ENCODE measurements at places on chromosomes 4 and X.
A peak's percentile ranks its signal among the peaks of the same experiment; 100 is the strongest.

GRCh38 chr4:99264927-99265326 is 25.9 kb downstream of the ADH1A start:
- DNase-seq = no peak

GRCh38 chr4:53720776-53721175 is 129.5 kb upstream of the LNX1 start:
- no peak for DNase-seq

DNA sequence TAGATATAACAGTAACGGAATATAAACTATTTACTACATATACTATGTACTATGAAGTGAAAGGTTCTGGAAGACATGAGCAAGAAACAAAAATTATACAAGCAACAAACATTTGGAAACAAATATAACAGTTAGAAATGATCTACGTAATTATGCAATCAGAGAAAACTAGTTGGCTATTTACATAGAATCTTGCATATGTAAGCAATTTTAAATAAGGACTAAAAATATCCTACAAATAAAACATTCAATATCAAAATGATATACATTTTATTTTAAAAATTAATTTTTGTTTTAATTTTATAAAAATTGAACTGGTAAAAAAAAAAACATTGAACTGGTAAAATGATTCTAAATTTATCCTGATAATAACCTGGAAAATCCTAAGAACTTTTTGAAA is 642.5 kb upstream of the PCDH10 start:
- no peak for DNase-seq

DNA sequence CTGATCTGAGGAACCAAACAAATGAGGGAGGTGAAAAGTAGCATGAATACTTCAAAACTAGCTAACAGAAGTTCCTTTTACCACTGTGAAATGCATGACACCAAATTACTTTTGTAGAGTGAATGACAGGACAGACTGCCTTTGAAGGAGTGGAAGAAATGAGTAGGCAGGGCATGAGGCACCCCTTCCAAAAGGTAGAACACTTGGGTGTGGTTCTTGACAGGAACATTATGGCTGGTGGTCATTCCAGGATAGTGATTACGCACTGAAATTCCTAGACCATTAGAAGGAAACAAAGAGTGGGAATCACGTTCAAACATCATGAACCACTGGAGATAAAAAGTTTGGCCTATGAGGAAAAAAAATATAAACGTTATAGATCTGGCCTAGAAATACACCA is 4.9 kb downstream of the HUWE1 start:
- DNase-seq = no peak

DNA sequence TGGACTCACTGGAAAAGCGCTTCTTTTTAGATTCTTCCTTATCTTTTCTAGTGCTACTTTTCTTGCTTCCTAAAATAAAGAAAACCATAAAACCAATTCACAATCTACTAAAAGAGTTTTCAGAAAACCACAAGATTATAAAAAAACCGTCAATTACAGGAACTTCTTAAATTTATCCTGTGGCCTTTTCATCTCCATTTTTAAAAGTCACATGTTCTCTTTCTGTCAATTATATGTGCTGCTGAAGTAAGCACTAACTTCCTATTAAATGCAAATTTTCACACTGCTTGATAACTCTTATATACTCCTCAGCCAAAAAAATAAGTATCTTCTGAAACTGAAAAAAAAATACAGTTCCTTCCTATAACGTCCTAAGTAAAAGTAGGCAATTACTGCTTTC is 32.8 kb downstream of the CENPC start:
- DNase-seq = no peak

DNA sequence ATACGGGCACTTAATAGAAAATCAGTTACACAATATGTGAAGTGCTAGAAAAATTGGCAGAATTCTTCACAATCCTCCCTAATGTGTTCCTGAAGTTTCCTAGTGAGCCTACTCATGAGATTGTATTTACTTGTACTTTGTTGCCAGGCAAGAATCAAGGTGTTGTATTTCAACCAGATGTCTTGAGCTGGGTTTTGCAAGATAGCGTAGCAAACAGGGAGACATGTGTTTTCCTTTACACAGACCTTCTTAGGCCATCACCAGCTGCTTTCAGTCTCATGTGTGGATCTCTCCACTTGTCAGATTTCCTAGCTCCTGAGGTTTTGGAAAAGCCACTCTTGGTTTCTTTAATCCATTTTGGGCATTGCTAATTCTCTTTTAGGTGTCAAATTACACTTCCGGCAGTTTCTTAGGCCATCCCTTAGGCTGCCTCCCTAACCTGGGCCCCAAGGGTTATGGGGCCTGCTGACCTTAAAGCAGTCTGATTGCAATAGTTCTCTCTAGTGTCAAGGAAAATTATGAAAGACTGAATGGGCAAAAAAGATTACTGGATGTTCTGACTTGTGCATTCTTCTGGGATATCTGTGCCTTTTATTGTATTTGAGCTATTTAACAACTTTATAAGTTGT is 12.2 kb upstream of the EDA start:
- no peak for DNase-seq

DNA sequence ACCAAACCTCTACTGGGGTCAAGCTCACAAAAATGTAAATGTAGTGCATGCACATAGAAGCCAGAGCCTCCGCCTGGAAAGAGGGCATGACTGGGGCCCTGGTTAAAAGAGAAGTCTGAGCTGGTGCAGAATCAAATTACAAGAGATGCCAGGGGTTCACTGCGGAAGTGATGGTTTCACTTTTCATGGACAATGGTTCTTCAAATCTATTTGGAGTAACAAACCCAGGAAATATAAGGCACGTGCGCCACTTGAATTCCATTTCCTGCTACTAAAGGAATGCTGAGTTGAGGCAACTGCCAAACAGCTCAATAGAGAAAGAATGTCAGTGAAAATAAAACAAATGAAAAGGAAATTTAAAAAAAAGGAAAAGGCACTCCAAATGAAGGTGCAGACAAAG is 79.8 kb downstream of the FUNDC1 start:
- DNase-seq = no peak

DNA sequence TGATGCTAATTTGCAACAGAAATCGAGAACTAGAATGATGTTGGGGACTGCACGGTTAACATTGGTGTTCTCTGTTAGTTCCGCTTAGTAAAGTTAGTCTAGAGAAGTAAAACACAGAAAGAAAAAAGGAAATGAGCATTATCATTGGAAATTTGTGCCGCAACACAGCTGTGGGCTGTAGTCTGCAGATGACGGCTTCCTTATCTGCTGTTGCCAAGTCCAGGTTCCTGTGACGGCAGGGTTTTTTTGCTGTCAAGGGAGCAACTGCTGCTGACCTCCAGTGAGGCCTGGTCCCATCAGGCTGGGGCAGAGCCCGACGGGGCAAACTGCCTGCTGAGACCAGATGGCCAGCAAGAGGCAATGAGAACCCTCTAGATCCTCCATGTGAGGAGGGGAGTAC is 38.9 kb upstream of the PHEX start:
- DNase-seq = no peak

DNA sequence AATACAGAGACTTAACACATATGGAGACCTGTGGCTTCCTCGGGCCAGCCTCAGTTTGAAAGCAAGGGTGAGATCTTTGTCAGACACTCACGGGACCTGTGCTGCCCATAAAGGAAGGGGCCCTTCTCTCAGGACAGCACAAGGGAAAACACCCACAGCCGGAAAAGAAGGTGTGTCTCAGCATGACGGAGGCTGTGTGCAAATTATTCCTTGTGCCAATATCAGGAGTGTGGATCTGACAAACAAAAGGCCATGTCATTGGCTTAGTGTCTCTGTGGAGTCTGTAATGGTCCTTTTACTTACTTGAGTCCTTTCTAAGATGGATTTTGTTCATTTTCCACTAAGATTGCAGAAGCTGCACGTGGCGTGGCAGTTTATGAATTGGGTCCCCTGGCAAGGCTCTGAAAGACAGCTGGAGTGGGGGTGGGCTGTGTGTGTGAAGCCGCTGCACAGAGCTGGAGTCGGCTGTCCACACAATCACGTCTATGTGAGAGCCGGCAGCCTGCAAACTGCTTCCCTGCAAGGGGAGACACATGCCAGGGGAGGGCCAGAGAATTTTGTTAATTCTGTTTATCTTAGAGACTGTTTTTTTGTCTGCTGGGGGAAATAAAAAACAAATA is 1.9 kb downstream of the ENPP6 start:
- DNase-seq = peak; percentile 28

- no peak for DNase-seq
Measured at GRCh38 chr4:142698552-142698951, 147.5 kb downstream of the INPP4B start.

- DNase-seq = no peak
Measured at GRCh38 chr4:12270546-12270945, 841.9 kb upstream of the HS3ST1 start.

DNA sequence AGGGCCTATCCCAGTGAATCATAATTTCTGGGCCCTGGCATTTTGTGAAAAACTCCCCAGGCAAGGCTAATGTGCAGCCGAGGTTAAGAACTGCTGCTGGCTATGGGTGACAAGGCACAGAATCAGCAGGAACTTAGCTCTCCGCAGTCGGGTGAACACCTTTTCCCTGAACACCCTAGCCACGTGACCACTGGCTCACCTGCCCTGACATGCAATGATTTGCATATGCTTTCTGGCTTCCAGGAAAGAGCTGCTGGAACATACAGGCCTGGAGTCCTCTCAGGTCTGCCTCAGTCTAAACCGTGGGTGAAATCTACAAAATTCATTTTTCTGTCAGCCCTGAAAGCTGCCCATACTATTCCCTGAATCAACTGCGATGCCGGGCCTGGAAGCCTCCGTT is 56.6 kb downstream of the ZNF827 start:
- DNase-seq = no peak

- DNase-seq = no peak
Measured at GRCh38 chrX:111581086-111581485, 69.6 kb downstream of the SERTM2 start.

DNA sequence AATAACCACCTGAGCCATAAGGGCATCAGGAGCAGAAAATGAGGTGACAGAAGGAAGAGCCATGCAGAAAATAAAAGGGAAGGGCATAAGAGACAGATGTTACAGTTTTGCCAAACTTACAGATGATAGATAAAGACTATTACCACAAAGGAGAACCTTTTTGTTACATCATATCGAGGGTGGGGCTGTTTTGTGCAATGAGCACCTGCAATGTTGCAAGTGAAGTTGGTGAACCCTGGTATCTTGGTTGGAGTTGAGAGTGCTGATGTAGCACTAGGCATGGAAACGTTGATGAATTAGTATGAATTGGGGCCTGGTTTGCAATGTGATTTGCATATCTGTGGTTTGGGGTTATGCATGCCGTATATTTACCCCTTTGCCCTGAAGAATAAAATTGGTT is 119.8 kb upstream of the TEX13D start:
- DNase-seq = no peak

DNA sequence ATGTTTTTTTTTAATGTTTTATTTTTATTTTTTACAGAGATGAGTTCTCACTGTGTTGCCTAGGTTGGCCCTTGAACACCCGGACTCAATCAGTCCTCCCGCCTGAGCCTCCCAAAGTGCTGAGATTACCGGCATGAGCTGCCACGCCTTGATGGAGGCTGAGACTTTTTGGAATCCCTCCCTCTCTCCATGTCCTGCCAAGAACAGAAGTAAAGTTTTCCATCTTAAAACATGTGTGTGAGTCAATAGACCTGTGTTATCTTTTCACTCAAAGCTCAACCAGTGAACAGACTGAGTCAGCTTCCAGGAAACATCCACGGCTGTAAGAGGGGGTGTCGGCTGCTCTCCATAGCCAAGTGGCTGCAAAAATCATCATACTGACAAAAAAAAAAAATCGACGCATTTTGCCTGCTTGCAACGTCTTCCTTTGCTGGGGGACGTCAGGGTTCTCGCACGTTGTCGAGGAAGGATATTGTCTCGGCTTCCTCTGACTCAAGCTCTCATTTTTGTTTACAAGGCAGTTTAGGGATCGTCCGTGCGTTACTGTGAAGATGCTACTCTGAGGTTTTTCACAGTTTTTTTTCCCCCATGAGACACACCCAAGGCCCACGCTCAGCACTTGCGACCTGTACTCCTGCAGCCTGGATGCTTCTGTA is 10.0 kb upstream of the ASMTL start:
- DNase-seq = no peak

DNA sequence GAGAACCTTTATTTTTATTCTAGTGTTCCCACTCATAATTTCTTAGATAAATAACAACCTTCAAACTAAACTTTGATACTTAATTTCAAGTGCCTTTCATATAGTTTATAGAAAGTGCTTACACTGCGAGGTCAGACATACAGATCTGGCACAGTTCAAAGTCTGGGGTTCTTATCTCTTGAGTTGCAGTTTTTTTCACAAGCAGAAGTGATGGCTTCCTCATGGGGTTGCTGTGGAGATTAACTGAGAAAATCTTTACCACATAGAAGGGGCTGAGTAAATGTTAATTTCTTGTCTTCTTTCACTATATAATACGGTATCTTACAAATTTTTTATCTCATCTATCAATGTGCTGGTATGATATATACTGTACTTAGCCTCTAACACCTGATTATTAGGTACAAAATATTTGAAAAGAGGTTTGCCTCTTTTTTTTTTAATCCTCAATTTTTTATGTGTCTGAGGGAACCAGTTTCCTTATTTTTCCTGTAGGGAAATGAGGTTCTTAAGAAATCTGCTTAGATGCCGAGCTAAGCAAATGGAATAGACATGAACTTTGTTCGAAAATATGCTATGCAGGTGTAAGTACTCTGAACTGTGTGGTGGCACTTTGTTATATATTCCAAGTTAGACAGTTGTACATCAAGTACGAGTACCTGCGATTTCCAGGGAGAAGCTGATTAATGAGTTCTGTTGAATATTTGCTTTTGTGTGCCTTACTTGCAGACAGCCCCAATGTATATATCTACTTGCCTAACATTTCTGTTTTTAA is 3.3 kb downstream of the ING2 start:
- DNase-seq = no peak

DNA sequence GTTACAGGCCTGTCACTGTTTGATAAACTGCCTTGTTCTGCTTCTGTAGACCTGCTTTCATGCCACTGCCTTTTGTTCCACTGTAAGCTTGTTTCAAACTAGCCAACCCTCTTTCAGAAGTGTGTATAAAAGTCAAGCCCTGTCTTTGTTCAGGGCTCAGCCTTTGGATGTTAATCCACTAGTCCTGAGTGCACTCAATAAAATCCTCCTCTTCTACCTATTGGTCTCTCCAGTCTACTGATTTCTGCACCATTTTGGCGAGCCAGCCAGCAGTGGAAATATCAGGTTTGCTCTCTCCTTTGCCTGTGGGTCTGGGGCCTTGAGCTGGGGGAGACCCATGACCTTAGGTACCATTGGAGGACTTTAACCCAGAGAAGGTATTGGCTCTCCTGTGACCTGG is 901.6 kb upstream of the NDST4 start:
- DNase-seq = no peak

DNA sequence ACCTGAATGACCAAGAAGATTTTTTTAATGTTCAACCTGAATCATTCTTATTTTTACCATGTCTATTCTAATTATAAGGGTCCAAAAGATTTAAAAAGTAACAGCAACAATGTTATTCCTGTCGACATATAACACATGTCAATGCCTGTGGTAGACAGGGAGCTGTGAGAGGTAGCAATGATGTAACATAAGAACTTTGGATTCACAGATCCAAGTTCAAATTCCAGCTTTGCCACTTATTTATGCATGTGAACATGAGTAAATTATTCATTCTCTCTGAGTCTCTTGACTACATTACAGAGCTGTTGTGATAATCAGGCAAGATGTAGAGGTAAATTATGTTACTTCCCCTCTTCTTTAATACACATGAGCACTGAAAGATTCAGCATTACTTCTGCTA is 54.5 kb downstream of the KLHL8 start:
- no peak for DNase-seq

- no peak for DNase-seq
Measured at GRCh38 chrX:110402091-110402849, 43.6 kb downstream of the RTL9 start.

GRCh38 chr4:86898562-86898961 is 6.3 kb upstream of the C4orf36 start:
- no peak for DNase-seq

- DNase-seq = no peak
Measured at GRCh38 chr4:176945334-176945733, 152.6 kb upstream of the VEGFC start.
